ENCODE measurements at places on chromosomes 7 and 10.

GRCh38 chr7:43880596-43880995, 11.3 kb upstream of the MRPS24 start:
- no peak for DNase-seq

- DNase-seq: no peak
Measured at GRCh38 chr10:26931223-26931622, 70.5 kb upstream of the ABI1 start.

DNA sequence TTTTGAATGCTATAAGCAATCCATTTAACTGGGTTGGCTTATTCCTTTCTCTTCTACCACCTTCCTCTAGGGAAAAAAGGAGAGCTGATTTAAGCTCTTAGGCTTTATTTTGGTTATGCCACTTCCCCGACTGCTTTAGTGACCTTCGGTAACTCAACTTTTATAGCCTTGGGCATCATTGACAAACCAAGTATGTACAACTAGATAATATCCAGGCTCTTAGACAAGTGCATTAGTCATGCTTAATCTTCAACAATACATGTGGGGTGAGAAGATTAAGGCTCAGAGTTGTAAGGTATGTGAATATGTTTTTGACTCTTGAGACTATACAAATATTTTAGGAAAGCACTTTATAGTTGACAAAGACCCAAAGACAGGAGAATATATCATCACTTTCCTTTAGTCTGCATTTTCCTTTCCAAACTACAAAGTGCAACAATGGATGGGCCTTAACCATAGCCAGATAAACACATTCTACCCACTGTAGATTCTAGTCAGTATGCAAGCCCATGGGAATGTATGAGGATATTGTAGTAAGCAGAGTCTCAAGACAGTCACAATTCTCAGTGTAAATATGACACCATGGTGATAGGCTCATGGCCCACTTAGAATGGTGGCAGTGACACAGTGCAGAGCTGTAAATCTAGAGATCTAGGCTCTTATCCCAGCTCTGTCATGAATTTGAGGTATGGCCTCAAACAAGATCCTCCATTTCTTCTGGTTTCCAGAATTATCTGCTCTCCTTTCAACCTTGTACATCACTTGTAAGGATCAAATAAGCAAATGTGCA, 1117.3 kb downstream of the SORCS3 start:
- DNase-seq: no peak

DNA sequence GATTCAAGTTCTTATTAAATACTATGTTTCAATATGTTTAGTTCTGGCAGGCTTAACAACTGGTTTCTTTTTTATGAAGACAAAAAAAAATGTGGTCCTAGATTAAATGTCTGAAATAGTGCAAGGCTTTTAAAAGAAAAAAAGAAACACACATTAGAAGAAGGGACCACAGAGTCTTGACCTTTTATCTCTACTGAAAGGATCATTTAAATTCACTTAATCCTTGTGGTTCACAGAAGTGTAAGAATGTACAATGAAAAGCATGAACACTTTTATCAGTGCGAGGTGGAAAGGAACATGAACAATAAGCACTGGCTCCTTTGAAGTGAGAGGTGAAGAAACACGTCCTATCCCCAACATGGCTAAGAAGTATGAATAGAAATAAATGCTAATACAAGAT, 765.1 kb downstream of the MAGI2 start:
- no peak for DNase-seq

GRCh38 chr10:33248638-33249037, 85.8 kb downstream of the NRP1 start:
- DNase-seq: no peak

GRCh38 chr7:24169077-24169624, 114.8 kb upstream of the NPY start:
- no peak for DNase-seq

DNA sequence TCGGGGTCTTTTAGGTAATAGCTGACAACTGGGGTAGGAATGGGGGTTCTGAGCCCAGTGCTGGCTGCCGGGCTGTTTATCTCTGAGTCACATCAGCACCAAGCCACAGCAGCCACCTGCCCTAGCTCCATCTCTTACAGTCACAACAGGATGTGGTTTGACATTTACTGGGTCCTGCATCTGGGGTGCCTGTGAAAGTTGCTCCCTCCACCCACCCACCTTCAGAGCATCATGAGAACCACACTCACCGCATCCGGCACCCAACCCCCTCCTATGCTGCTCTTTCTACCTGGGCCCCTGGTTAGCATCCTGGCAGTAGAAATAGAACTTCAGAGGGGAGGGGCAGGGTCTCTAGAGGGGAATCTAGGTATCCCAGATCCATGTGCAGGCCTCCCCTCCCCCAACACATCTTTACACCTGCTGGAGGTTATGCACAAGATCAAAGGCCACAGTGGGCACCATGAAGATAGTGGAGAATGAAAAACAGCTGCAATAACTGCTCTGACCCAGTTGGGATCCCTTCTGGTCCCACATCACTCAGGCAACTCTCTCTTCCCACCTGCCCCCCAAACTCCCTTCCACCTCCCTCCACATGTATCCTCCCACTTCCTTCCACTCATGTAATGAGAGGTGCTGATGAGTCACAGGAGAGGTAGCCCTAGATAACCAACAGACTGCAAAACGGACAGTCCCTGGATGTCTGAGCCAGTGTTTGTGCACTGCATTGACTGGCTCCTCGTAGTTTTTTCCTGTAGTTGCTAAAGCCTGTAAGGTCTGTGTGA, 38.2 kb downstream of the PRSS2 start:
- DNase-seq: no peak

DNA sequence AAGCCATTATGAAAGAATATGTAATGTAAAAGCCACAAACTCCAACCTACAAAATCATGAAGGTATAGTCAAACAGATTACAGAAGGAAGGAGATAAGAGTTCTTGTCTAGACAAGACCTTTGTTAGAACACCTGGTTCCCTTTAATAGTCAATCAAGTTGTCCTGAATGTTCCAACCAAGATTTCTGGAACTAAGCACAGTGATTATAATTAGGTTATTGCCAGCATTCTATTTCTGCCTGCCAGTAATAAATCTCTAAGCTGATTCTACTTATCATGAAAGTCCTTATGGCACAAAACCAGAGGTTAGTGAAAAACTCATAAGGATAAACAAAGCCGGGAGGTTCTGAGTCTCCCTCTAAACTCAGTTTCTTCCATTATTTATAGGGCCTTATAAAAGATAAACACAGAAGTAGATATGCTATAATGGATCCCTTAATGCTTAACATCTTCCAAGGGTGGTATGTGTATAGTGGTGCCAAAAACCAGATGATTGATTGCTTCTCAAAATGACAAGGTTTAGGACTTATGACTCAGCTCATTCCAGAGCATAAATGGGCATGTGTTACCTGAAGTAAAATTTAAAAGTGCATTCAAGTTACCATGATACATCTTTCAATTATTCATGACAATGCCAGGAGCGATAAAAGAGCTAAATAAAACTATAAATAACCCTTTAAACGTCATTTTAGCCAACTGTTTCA, 237.2 kb downstream of the CSTF2T start:
- DNase-seq: no peak

- DNase-seq: no peak
Measured at GRCh38 chr10:116271593-116272439, 1.2 kb downstream of the GFRA1 start.

DNA sequence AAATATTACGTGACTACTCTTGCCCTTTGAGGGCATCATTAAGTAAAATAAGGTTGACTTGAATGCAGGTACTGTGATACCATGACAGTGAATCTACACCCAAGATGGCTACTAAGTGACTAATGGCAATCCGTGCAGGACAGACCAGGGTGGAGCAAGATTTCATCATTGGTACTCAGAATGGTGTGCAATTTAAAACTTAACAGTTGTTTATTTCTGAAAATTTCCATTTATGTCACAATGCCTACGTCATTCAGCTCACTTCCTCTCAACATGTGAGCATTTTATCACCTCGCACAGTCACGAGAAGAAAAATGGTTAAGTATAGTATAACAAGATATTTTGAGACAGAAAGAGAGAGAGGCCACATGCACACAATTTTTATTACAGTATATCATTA, 50.3 kb upstream of the MET start:
- no peak for DNase-seq

DNA sequence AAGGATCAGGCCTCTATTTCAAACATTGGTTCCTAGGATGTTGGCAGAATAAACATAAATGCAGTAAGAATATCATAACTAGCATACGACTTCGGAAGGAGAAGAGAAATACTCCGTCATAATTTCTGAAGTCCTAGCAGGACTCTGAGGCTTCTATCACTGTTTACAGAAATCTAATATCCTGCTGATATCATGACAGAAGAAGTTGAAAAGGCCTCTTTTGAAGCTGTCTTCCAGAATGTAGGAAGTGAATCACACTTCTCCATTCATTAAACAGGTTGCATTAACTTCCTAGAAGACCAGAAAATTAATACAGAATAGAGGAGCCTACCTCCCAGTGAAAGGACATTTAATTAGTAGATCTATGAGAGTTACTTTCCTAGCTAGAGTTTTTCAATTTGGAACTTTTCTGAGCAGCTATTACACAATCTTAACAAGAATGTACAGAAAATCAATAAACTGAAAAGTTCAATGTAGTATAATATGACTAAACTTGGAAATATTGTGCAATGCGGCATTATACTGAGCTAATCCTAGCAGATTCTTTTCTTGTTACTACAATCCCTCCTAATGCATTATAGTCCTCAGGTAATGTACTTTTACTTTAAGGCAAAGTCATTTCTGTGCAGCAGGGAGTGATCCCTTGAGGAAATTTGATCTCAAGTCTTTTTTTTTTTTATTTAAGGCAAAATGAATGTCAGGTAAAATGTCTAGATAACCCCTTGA, 622.6 kb upstream of the CELF2 start:
- DNase-seq: no peak

- no peak for DNase-seq
Measured at GRCh38 chr7:11128498-11128897, 154.8 kb downstream of the PHF14 start.

DNA sequence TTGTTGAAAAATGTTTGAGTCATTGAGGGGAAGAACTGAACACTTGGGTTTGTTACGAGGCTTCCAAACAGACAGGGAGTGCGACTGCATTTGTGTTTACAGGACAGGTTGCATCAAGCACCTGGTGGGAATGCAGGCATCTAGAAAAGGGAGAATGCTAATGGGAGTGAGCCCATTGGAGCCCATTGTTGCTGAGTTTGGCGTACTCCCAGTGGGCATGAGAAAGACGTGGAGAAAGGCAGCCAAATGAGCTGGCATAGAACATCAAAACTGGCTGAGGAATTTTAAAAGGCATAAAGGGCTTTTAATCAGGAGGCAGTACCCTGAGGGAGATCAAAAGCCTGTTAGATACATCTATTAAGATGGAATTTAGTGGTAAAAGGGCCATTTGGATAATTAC, 171.6 kb upstream of the NPSR1 start:
- peak; percentile 45 for DNase-seq

- DNase-seq: no peak
Measured at GRCh38 chr7:2611401-2611800, 20.4 kb upstream of the TTYH3 start.

GRCh38 chr10:97771055-97771891, 526 bp downstream of the SFRP5 start:
- DNase-seq: no peak

- DNase-seq: no peak
Measured at GRCh38 chr10:35824704-35825103, 182.6 kb upstream of the FZD8 start.
